A549 (cell line): ENCODE measurements at places on chromosomes 12 and 14. TPM values are rescaled to one million over a fixed set of nuclear protein-coding genes. Genes with fewer than 3 reads are reported as not detected.
A peak's percentile ranks its signal among the peaks of the same experiment; 100 is the strongest.

GRCh38 chr12:42482748-42483520 lies 106.6 kb downstream of the PRICKLE1 start:
- DNase-seq = peak; percentile 67

DNA sequence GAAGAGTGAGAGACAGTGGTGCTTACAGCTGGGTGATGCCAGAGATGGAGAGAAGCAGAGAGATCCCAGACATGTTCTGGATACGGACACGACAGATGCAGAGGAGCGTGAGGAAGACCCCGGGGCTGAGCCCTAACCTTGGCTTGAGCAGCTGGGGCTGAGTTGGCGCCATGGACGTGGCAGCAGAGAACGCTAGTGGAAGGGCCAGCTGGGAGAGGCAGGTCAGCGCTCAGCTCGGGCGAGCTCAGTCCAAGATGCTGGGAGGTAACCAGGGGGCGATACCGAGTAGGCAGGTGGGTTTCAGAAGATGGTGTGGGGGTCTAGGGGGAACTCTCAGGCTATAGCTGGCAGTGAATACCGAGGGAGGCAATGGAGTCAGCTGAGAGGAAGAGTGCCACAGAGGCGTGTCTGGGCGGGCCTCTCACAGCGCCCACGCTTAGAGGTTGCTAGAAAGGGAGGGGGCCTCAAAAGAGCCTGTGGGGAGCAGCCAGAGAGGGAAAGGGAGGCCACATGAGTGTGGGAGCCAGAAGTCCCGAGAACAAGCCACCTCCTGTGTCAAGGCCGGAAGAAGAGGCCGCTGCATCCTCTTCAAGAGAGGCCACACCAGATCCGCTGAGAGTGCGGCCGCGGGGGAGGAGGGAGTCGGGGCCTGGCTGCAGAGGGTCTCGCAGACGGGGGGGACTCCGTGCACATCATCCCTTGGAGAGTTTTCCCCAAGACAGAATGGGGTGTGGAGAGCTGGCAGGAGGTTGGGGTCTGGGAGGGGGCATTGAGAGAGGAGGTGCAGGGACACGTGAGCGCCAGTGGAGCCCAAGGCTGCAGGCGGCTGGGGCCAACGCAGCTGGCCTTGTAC lies 57.0 kb upstream of the DIO3 start:
- no peak for DNase-seq

DNA sequence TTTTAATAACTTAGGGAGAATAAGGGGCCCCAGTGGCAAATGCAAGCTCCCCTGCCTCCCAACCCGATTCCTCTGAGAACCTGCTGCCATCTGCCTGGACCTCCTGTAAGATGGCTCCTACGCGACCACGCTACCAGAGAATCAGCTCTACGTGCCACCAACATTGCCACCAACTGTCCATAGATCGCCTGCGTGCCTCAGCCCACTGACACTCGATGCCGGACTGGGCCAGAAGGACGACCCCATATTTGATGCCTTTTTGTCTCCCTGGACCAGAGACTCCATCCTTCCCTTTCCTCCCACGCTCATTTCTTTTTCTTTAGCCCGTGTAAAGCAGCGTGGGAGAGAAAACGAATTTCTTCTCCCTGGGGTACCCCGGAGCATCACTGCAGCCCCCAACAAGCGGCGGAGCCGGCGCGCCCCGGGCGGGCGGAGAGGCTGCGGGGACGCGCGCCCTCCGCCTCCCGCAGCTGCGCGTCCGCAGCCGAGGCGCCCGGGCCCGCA lies 565 bp upstream of the KLHL42 start:
- DNase-seq = peak; percentile 65

Gene BTBD6
- 31.3 to 33.9 TPM (median 33.6 TPM) in 3 replicates for polyA plus RNA-seq

Gene NPAS3
- not detected in 3 replicates for polyA plus RNA-seq

Gene ADGRD1
- polyA plus RNA-seq = 0.29 to 0.91 TPM (median 0.36 TPM) in 3 replicates
